Brain microvascular endothelial cell (primary cell): ENCODE measurements at places on chromosomes 5 and 9.

GRCh38 chr5:180113660-180114303 lies 42.2 kb upstream of the RNF130 start:
- no peak for DNase-seq

DNA sequence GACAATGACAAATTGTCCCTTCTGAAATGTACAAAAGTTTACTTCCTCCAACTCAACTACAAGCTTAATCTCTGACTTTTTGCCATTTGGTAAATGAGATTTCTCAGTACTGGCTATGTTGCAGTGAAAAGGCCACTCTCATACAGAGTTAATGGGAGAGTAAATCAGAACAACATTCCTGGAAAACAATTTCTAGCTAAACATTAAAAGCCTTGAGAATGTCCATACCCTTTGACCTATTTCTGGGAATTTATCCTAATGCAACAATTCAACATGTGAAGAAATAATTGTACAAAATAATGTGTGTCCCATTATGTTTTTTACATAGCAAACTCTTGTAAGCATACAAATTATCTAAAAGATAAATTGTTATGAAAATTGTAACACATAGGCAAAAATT lies 56.3 kb upstream of the SPEF2 start:
- DNase-seq, result no peak

- no peak for DNase-seq
Observed at GRCh38 chr5:176773408-176774035, 36.8 kb upstream of the UNC5A start.

GRCh38 chr9:137446851-137447471 lies 5.8 kb upstream of the ENTPD8 start:
- DNase-seq, result no peak

DNA sequence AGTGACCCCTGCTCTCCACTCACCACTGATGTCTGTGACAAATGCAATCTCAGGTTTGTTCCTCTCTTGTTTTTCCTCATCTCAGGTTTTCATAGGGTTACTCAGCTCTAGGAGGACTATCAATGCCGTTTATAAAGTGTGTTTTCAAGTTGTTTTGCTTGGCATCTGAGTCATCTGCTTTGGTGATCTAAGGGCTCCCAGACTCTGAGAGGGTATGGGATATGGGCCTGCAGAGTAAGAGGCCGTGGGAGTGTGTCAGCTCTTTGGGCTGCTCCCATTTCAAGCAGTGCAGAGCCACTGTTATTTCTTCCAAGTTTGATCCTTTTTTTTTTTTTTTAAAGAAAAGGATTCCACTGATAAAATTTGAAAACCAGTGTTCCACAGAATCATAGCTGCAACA lies 46.3 kb downstream of the NNT start:
- peak; percentile 79 for DNase-seq

DNA sequence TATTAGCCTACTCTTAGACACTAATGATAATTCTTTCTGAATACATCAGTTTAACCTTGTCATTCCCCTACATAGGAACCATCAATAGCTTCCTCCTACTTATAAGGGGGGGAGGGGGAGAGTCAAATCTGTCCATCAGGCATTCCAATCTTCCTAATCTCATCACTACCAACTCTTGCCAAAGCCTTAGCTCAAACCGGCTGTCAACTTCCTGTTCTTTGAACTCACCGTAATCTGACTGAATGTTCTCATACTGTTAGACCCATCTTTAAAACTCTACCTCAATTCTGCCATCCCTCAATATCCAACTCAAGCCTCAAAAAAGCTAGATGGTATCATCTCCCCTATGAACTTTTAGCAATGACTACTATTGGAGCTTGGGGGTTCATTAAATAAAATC lies 41.9 kb upstream of the RNF38 start:
- DNase-seq, result peak; percentile 6

- DNase-seq, result peak; percentile 58
Observed at GRCh38 chr5:73454379-73455036, 5.9 kb upstream of the FOXD1 start.

DNA sequence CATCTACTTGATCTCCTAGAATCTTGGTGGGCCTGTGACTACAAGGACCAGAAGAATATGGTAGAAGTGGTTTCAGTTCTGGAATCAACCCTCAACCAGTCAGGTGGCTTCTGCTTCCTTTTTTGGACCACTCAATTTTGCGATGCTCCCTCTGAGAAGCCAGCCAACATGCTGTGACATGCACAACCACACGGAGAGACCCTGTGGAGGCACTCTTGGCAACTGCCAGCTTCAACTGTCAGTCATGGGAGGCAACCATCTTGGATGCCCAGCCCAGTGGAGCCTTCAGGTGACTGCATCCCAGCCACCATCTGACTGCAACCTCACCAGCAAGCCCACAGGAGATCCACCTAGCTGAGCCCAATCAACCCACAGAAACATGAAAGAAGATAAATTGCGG lies 137.3 kb downstream of the FAM114A2 start:
- no peak for DNase-seq

DNA sequence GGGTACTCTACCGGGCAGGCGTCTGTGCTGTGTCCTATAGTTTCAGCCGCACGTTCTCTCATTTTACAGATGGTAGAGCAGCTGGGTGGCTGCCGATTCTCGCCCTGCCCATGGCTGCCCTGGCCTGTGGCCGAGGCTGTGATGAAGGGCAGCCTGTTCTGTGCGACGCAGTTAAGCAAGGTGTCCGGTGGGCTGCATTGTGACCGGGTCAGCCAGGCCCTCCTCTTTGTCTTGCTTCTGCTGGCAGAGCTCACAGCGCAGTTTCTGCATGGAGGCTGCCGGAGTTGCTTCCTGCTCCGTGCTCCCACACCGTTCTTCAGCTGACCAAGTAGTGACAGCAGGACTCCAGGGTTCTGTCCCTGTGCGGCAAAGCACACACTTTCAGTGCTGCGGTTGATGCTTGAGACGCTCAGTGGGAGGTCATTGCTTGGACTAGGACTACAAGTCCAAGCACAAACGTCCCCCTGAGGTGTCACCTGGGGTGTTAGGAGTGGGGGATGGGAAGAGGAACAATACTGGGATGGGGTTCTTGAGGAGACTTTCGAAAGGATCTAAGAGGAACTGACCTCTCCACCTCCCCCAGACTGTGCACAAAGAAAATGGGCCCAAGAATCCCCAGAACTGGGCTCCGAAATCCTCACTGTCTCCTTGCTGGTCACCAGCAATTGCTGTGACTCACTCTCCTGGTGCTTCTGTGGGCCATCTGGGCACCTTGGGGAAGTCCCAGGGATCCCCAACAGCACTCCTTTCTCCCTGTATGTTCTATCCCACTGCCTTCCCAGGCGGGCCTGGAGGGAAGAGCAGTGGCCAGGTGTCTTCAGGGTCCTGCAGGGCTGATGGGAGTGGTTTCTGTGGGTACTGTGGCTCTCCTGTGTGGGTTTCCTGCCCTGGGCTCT lies 58.2 kb downstream of the GADD45G start:
- DNase-seq, result no peak

DNA sequence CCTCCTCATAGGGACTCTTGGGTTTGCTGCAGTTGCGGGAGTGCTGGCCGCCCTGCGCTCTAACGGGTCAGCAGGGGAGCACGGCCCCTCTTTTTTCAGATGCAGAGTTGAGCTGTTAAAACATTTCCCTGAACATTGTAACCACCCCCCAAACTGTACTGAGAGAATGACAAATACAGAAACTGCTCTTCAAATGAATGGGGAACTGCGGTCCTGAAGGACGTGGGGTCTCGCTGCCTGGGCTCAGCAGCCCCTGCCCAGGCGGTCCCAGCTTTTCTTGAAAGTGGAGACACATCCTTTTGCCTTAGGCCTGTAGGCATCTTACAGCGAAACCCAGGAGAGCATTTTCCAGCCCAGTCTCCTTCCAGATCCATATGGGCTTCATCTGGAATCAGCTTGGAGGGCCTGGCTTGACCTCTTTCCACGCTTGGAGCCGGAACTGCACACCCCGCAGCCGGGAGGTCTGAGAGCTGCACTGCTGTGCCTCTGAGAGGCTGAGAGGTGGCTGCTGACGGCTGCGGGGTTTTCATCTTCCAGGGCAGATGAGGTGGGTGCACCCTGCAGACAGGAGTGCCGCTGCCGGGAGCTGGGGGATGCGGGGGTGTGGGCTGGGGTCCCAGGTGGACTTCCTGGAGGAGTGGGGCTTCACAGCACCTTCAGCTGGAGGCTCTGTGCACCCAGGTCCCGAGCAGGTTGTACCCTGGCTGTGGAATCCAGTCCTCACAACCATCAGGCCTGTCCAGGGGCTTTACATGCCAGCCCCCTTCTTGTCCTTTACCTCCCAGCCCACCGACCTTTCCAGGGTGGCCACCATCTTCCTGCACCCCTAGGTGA lies 1.2 kb upstream of the AGPAT2 start:
- no peak for DNase-seq

DNA sequence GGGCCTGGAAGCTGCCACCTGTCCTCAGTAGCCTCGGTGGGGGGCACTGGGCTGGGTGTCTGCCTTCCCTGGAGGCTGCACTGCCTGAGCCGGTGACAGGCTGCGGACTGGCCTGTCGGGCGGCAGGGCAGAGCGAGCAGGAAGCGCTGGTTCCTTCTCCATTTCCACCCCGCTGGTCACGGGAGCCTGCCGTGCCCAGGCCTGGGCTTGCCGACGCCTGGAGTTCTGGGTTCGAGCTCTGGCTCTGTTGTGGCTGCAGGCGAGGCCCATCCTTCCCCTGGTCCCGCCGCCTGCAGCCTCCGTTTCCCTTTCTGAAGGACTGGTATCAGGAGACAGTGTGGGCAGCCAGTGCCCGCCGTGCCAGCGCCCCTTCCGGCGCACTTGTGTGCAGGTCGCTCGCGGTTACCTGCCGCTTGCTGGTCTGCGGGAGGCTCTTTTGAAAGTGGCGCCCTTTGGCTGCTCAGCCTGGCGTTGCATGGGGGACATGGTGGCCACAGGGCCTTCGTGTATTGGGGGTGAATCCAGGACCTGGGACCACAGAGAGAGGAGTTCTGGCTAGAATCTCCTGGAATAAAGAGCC lies 34.0 kb downstream of the RXRA start:
- no peak for DNase-seq

- DNase-seq, result no peak
Observed at GRCh38 chr5:132500931-132501628, 10.5 kb upstream of the IRF1 start.

- DNase-seq, result peak; percentile 18
Observed at GRCh38 chr5:42547141-42547540, 123.9 kb downstream of the GHR start.

DNA sequence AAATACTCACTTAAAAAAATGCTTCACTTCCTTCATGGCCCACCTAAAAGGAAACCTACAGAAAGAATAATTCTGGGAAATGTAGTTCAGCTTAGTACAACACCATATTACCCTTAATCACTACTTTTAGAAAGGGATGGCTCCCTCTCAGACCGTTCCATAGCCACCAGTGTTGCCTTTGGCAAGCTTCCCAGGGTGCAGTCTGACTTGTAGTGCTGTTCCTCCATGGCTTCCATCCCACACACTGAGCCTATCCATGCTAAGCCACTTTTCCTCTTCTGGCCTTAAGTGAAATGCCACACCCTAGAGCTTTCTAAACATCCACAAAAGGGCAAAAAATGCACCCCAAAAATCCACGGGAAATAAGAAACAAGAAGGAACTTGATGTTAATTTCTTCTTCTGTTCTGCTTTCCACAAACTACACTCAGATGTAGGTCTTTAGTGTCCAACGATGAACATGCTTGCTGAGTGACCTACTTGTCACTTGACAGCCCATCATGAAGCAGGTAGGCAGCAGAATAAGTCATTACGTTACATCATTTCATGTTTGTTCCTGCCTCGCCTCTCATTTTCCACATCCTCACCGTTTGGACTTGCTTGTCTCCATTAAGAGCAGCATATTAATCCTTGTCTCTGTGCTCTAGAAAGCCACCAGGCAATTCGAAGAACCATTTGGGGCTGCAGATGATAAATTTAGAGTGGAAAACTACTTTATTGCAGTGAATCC lies 391.1 kb upstream of the GRAMD2B start:
- peak; percentile 84 for DNase-seq

GRCh38 chr5:95422838-95423237 lies 31.7 kb downstream of the FAM81B start:
- no peak for DNase-seq

DNA sequence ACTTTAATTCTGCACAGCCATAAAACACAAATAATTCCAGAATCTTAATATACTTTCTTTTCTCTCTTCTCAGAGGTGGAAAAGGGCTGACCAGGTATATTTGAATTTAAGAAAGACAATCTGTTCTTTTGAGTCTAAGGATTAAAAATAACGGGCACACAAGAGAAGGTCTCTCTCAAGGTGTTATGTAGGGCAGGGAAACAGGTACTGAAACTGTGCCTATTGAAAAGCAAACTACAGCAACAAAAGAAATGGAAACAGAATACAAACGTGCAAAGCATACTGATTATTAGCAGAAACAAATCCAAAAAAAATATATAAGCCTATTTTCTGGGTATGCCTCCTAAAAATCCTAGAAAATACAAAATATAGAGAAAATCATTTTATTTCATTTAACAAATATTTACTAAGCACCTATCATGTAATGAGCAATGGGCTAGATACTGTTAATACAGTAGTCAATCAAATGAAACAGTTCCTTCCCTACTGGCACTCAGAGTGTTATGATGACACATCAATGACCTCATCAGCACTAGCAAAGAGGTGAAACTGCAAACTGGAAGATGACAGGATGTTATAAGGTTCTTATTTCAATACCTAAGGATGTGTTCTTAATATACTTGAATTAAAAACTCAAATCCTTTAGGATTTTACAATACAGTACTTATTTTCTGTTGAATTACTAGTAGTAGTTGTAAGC lies 87.7 kb downstream of the AUH start:
- DNase-seq, result peak; percentile 31

- DNase-seq, result peak; percentile 49
Observed at GRCh38 chr5:14397717-14398116, 183.9 kb upstream of the OTULINL start.

GRCh38 chr9:125434986-125435775 lies 173.6 kb downstream of the GAPVD1 start:
- DNase-seq, result no peak

DNA sequence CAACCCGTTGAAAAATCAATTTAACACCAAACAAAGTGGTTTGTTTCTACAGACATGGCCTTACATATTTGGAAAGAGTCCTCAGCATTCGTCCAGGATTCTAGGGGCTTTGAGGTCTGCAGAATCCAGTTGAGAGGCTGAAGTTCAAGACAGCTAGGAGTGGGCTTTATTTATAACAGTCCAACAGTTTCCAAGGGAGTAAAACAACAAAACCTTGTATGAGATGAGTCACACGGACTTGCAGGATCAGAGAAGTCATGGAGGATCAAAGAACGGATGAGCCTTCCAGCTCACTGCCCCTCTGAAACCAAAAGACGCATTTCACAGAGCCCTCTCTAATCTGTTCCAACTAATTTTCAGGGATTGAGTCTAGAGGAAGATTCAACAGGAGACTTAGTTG lies 11.1 kb upstream of the ESM1 start:
- DNase-seq, result peak; percentile 59

DNA sequence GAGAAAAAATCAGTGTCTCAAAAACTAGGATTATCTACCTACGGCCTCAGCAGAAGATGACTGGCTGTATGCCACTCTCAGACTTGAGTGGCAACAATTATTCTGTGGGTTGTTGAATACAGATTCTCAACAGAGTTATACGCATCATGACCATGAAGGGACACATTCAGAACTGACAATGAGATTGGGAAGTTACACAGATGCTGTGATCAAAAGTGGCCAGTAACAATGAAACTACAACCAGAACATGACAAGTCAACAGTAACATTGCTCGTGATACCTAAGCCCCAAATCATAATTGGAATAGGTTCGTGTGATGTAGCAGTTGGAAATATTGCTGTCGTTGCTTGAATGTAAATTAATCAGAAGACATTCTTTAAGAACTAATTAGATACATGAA lies 957.5 kb upstream of the CDH9 start:
- no peak for DNase-seq
